ENCODE measurements at places on chromosomes 4 and X.

- DNase-seq = no peak
Measured at GRCh38 chrX:38313190-38313589, 14.1 kb downstream of the RPGR start.

- no peak for DNase-seq
Measured at GRCh38 chr4:129254126-129254525, 158.2 kb downstream of the C4orf33 start.

DNA sequence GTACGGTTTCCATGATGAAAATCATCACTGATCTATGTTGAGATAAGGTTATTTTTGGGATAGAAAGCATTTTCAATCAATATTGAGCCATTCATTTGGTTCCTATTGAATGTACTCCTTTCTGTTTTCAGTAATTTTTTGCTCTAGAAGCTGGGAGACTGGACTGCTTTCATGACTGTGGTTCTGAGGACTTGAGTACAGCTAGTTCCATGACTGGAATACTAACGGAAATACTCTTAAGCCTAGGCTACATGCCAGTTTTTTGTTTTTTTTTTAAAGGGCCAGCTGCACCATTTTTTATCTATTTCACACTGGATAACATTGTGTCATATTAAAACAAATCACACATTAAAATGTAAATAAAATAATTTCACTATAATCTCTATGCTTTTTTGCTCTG is 16.7 kb downstream of the PRR32 start:
- no peak for DNase-seq

DNA sequence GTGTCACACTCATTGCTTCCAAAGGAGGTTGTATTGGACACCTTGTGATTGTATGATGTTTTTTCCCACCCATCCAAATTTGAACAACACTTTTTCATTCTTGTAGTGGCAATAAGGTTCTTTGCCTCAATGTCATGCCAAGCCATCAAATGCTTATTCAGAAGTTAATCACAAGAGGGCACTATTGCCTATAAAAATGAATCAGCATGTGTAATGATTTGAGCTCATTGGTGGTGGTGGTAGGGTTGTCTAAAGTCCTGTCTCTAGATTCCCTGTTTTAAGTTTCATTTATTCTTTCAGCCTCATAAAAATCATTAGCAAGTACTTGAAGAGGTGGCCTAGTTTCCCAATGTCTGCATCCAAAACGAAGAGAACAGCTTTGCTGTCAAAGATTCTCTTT is 37.0 kb downstream of the IRS4 start:
- no peak for DNase-seq

DNA sequence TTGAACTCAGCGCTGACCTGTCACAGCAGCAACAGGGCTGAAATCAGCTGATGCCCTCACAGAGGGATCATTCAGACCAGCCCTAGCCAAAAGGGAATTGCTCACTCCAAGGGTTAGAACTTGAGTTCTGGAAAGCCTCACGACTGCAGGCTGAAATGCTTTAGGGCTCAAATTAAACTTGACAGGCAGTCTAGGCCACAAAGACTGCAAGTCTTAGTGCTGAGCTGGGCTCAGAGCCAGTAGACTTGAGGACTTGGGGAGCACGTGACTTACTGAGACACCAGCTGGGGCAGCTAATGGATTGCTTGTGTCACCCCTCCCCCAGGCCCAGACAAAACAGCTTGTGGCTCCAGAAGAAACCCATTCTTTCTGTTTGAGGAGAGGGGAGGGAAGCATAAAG is 119.0 kb upstream of the SLC6A14 start:
- peak; percentile 35 for DNase-seq

DNA sequence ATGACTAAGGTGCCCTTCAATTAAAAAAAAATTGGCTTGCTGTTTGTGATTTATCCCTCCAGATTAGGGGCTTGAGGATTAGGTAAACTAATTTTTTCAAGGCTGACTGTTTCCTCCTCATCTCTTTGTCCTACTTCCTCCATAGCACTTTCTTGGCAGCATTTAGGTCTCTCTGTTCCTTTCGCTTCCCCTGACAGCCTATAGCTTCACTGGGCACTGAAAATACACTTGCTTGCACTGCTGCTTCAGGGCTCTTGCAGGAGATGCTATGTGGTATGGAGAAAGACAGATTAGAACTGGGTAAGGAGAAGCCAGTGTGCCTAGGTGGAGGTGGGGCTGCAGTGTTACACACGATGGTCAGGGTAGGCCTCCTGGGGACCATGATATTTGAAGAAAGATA is 112.3 kb upstream of the SFRP2 start:
- DNase-seq = no peak

DNA sequence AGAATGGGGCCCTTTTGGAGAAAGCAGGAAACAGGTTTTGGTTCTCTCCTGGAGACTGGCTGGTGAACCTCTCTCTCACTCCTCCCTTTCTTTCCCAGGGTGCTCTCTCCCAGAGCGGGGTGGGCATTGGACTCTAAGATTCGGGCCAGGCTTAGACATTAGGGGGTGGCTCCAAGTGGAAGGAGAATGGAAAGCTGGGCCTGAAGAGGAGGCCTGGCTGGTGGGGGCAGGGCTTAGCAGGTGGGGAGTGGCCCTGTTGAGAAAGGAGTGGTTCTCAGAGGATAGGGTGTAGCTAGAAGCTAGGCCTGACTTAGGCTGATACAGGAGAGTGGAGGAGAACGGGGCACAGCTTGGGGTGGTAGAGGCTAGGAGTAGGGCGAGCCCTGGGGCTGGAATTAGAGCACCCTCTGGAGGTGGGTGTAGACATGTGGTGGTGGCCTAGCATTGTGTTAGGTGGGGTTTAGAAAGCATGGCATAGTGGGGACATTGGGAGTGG is 5.7 kb downstream of the PLP2 start:
- DNase-seq = no peak

GRCh38 chr4:48772556-48772955 is 7.5 kb downstream of the FRYL start:
- no peak for DNase-seq

DNA sequence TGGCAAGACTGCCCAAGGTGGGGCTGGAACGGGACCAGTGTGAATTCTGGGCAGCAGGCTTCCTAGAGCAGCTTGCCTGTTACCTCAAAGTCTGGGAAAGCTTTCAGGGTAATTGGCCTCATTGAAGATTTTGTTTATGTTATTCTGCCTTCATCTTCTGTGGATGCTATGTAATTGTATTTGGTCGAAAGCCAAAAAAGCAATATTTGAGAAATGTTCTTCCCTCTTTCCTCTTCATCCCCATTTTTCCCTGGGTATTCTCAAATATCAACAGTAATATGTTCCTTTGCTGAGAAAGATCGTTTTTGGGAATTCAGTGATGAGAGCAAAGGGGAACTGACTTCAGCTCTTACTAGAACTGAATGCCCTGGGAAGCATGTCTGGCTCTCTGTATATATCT is 12.9 kb downstream of the TMEM131L start:
- no peak for DNase-seq

- no peak for DNase-seq
Measured at GRCh38 chr4:92012899-92013867, 290.6 kb upstream of the GRID2 start.

DNA sequence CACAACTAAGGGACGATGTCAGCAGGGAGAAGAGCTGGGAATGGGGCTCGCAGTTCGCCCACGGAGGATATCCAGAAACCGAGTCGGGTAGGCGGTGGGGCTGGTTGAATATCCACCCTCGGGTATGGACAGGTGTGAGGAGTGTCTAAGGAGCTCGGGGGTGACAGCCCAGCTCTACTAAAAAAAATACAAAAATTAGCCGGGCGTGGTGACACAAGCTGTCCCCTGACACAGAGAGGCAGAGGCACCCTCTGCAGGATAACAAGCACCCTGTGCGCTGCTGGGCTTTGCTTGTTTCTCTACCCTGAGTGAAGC is 12.2 kb upstream of the ASMTL start:
- DNase-seq = peak; percentile 34

- no peak for DNase-seq
Measured at GRCh38 chr4:155941085-155941790, 12.4 kb downstream of the CTSO start.

- no peak for DNase-seq
Measured at GRCh38 chrX:9269134-9269533, 195.7 kb upstream of the TBL1X start.

Measured in mesothelial cell of epicardium (in vitro differentiated cells).